ENCODE measurements at places on chromosomes 6 and 20.
A peak's percentile ranks its signal among the peaks of the same experiment; 100 is the strongest.

DNA sequence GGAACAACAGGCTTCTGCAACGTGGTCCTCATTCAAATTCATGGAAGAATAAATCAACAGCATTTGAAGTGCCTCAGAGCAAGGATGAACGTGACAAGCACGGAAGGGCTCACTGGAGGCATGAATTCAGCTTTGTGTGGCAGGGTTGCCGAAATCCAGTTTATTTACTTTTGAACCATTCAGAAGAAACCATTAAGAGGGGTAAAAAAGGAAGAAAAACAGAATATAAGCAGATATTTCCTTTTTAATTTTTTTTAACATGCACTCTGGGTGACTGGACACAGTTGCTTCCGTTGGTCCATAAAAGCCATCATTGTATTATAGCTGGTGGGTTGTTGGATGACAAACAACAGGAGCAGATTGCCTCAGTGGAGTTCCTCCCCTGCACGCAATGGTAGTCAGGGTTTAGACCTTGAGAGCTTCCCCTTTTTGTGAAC lies 17.3 kb upstream of the SNRPB2 start:
- DNase-seq: peak; percentile 97

- DNase-seq: no peak
These were observed 789.3 kb downstream of the FRK start for GRCh38 chr6:115271434-115271833.

DNA sequence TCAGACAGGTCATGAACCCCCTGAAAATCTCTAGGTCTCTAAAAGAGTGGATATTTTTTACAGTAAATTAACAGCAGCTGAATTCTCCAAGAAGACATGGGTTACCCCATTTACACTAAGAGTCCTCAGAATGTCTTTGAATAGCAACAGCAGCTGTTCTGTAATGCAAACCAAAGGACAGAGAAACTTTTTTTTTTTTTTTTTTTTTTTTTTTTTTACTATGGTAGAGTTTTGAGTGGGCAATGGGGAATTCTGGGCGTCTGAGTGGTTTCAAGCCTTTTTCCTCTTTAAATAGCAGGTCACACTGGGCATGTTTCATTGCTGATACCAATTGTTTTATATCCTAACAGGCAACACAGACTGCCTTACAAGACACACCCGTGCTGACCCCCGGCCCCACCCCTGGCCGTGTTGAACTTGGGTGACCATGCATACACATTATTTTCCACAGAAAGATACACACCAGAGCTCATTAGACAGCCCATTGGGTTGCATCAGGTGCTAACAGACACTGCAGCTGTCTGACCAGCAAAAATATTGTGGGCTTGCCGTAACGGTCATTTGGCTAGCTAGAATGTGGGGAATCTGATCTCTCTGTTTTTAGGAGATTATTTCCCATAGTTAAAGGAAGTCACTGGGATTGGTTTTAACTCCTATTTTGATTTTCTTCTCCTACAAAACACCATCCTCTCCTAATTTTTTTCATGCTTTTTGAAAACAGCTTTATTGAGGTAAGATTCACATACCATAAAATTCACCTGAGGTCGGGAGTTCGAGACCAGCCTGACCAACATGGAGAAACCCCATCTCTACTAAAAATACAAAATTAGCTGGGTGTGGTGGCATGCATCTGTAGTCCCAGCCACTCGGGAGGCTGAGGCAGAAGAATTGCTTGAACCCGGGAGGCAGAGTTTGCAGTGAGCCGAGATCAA lies 26.7 kb upstream of the IRF4 start:
- no peak for DNase-seq

DNA sequence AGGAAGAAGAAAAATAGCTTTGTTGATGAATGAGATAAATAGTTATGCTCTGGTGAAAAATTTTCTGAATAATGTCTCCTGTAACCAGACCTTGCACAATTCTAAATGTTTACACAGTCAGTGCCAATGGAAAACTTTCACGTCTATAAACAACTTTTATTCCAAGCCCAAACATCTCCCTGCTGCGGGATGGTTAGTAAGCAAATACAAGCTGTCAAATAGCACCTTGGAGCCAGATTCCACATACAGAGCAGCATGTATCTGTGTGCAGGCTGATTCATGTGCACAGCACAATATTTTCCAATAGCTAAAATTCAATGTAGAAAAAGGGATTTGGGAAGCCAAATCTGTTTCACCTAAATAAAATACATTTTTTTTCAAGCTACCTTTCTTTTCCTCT lies 813.3 kb downstream of the HACE1 start:
- no peak for DNase-seq

DNA sequence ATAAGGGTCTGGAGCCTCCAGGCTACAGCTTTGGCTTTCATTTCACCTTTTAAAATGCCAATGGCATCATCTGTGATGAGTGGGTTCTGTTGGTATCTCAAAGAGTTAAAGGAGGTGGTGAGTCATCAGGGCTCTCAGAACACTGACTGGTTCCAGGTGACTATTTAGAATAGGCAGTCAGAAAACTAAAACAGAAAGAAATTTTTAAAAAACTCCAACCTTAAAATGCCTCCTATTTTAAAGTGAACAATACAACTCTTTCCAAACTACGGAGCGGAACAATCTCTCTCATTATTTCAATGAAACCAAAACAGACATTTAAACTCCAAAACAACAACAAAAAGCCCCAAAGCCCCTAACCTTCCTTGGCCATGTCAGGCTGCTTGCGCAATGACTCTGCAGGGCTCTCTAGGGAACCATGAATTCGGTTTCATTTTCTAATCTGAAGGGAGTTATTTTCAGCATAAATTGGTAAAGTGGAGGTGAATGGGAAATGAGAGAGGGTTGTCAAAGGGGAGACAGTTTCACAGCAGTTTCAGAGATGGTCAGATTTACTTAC lies 194.9 kb downstream of the KIF6 start:
- DNase-seq: peak; percentile 53

DNA sequence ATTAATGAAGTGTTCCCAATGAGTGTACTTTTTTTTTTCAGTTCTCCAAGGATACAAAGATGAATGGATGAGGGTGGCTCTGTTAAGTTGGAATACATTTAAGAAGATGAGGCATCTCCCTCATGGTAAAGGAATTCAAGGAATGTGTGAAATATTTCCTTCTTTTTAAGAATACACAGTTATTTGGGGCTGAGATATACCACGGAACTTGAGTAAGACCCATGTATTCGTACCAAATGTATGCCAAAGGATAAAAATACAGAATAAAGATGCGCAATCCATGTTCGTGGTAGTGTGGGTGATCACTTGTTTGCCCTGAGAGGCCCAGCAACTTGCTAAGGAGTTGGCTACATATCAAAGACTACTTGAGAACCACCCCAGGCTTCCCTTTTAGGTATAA lies 164.2 kb upstream of the TCF21 start:
- peak; percentile 30 for DNase-seq

- peak; percentile 43 for DNase-seq
These were observed 179.9 kb upstream of the DTNBP1 start for GRCh38 chr6:15842727-15843117.

GRCh38 chr20:45044084-45044573 lies 56.8 kb downstream of the KCNS1 start:
- DNase-seq: peak; percentile 79

GRCh38 chr6:53862662-53863462 lies 68.1 kb downstream of the LRRC1 start:
- DNase-seq: peak; percentile 97
